ENCODE measurements at places on chromosomes 4 and X. TPM values are rescaled to one million over a fixed set of nuclear protein-coding genes. Genes with fewer than 3 reads are reported as not detected.

Gene NPFFR2
- not detected for total RNA-seq

Gene TIGD4
- total RNA-seq: 0.42 TPM

Gene TKTL2
- total RNA-seq: not detected

Gene H2BW2
- not detected for total RNA-seq

Gene ZAR1
- total RNA-seq: not detected

Gene TBC1D14
- total RNA-seq: 38.4 TPM

Gene FHDC1
- total RNA-seq: 0.08 TPM

DNA sequence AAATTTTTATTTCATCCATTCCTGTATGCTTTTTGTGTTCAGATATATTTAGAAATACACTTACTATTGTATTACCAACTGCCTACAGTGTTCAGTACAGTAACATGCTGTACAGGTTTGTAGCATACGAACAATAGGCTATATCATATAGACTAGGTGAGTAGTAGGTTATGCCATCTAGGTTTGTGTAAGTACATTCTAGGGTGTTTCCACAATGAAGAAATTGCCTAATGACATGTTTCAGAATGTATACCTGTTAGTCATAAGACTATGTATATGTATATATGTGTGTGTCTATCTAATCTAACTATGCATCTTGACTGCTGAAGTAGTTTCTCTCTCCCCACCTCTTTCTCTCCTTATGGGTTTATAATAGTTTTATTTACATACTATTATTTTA, 51.5 kb upstream of the BTC start:
- no peak overlapping the region for H3K27ac ChIP-seq
- no peak for DNase-seq
- no peaks in the 10 kb centered on the region for H3K4me1 ChIP-seq
- H3K4me3 ChIP-seq: no peak overlapping the region

- H3K4me3 ChIP-seq: no peak overlapping the region
Observed at GRCh38 chr4:94334962-94335361, 7.7 kb downstream of the HPGDS start.

DNA sequence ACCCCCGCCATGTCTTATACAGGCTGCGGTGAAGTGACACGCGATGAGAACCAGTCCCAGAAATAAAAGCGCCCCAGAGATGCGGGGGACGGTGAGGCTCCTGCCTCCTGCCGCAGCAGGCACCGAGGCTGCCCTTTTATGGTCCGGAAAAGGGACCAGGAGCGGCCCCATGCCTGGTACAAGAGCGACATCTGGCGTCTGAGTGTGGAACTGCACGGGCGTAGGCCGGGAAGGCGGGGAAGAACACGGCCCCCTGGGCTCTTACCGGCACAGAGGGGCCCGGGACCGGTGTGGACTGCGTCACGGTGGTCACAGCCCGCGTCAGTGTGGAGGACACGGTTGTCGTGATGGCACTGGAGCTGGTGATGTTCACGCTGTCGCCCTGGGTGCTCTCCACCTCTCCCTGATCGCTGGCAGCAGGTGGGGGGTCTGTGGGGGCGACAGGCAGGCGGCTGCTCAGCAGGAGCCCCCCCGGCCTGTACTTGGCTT, 8.9 kb upstream of the RENBP start:
- H3K4me3 ChIP-seq: no peak overlapping the region
- peak; percentile 78 for DNase-seq
- no peak overlapping the region for H3K27ac ChIP-seq
- H3K36me3 ChIP-seq: peaks cover 17% of the 10 kb centered on the region
- no peaks in the 10 kb centered on the region for H3K27me3 ChIP-seq

DNA sequence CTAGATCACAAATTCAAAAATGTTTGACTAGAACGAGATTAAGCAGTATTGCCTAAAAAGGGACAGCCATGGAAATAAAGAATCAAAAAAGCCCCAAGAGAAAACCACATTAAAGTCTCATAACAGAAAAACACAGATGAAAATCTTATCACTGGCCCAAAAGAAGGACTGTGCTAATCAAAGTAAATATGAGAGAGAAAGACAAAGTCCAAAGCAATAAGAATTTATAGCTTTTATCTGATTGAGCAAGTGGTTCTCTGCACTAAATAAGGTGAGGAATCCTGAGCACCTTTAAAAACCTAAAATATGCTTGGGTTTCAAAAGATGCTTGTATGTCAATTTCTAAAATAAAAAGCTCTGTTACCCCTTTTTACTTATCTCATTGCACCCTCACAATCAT, 409.3 kb downstream of the GASK1B start:
- H3K36me3 ChIP-seq: no peaks in the 10 kb centered on the region
- DNase-seq: no peak
- no peak overlapping the region for H3K4me3 ChIP-seq
- H3K27ac ChIP-seq: no peak overlapping the region

DNA sequence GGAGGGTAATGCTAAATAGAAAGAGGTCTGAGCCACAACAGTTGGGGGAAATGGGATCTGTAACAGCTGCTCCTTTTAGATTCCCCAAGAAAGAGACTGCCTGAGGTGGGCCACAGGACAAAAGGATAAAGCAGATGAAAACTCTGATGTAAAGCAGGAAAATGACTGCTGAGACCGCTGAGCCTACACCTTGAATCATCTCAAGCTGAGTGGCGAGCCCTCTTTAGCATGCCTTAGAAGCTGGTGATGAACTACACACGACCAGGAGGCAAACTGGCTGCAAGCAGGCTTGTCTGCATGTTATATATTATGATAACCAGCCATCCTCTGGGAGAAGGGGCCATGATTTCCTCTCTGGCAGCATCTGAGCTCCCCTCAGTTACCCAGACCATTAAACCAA, 88.4 kb downstream of the TTC29 start:
- no peaks in the 10 kb centered on the region for H3K36me3 ChIP-seq
- H3K4me1 ChIP-seq: no peaks in the 10 kb centered on the region
- no peak overlapping the region for H3K27ac ChIP-seq
- DNase-seq: no peak
- H3K27me3 ChIP-seq: peaks cover 12% of the 10 kb centered on the region
- H3K4me3 ChIP-seq: no peak overlapping the region

GRCh38 chr4:185463541-185463940, 8.0 kb downstream of the CCDC110 start:
- H3K27ac ChIP-seq: no peak overlapping the region
- H3K36me3 ChIP-seq: peaks cover 5% of the 10 kb centered on the region

GRCh38 chrX:41047878-41048534, 37.2 kb upstream of the USP9X start:
- no peaks in the 10 kb centered on the region for H3K4me1 ChIP-seq
- H3K36me3 ChIP-seq: no peaks in the 10 kb centered on the region
- no peaks in the 10 kb centered on the region for H3K27me3 ChIP-seq
- DNase-seq: no peak
- no peak overlapping the region for H3K27ac ChIP-seq

DNA sequence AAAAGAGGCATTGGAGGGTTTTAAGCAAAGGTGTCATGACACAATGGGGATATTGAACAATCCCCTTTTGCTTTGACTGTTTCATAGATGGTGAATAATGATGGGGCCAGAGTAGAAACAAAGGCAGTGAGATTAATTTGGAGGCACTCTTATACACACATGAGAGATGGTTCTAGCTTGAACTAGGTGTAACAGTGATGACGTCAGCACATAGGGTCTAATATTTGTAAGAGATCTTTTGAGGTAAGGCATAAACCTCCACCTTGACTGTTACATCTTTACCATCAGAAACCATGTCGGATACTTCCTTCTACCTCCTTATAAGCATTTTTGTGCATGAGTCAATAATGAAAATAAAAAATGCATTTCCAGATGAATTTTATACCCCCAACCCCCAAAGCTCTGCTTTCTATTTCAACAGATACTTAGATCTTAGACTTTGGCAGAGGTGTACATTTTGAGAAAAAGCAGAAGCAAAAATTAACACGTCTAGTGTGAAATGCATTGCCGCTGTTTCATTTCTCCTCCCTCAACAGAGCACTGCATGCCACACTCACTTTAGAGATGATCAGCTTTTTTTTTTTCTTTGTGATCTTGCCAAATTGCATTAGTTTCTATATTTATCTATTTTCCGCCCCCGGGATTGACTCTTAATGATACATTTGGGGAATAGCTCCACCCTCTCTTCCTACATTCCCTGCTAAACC, 87.2 kb downstream of the HS3ST1 start:
- no peak overlapping the region for H3K27ac ChIP-seq
- H3K4me3 ChIP-seq: no peak overlapping the region

DNA sequence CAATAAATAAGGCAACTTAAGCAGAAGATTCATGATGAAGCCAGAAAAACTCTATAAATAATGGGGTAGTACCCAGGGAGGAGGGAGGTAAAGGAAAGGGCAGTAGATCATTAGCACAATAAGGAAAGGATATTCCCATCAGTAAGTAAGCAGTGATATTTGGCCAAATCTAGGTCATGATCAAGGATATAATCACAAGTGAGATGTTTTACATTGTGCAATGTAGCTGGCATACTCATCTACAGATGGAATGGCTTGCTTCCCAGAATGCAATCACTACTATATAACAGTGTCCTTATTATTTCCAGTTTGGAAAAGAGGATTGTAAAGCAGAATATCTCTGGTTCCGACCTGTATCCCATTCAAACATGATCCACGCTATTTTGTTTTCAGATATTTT, 483.4 kb downstream of the RPA4 start:
- DNase-seq: no peak
- no peaks in the 10 kb centered on the region for H3K4me1 ChIP-seq
- H3K36me3 ChIP-seq: peaks cover 4% of the 10 kb centered on the region
- H3K4me3 ChIP-seq: no peak overlapping the region
- no peaks in the 10 kb centered on the region for H3K27me3 ChIP-seq

DNA sequence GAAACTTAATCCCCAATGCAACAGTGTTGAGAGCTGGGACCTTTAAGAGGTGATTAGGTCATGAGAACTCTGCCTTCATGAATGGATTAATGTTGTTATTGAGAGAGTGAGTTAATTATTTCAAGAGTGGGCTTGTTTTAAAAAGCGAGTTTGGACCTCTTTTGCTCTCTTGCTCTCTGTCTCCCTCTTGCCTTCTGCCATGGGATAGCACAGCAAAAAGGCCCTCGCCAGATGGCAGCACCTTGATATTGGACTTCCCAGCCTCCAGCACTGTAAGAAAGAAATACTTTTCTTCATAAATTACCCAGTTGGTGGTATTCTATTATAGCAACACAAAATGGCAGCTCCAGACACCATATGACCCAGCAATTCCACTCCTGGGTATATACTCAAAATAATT, 7.0 kb upstream of the ATP6AP2 start:
- peak; percentile 14 for DNase-seq
- peaks cover 15% of the 10 kb centered on the region for H3K4me1 ChIP-seq
- no peaks in the 10 kb centered on the region for H3K36me3 ChIP-seq

DNA sequence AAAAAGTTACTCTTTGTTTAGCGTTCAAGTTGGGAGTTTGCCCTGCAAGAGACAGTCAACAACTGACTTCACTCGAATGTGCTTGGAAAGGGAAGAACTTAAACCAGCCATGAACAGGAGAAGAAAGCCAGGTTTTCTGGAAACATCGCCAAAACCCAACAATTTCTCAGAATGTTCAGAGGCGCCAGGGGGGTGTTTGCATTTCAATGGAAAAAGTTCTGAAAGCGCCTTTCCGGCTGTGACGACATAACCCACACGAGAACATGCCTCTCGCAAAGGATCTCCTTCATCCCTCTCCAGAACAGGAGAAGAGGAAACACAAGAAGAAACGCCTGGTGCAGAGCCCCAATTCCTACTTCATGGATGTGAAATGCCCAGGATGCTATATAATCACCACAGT, 78.1 kb upstream of the ADGRA3 start:
- no peaks in the 10 kb centered on the region for H3K27me3 ChIP-seq
- H3K27ac ChIP-seq: no peak overlapping the region
- H3K36me3 ChIP-seq: no peaks in the 10 kb centered on the region
- DNase-seq: no peak

GRCh38 chr4:154838155-154838554, 57.1 kb downstream of the RBM46 start:
- no peak overlapping the region for H3K4me3 ChIP-seq
- H3K27me3 ChIP-seq: peaks cover 5% of the 10 kb centered on the region
- no peaks in the 10 kb centered on the region for H3K36me3 ChIP-seq
- DNase-seq: no peak

DNA sequence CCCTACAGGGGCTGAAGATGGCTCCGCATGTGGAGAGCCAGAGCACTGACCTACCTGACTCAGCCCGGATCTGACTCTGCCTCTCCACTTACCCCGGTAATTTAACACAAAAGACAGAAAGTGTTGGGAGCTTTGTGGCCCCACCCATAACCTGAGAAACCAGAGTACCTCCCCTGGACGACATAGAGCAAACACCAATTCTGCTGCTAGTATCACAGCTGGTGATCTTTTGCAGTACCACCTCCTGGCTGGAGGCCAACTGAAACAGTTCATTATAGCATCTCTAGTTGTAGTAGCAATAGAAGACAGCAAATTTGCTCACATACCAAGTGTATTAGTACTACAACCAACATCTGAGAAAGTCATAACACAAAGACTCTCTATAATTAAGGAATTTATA, 443.9 kb downstream of the KLHL4 start:
- no peak overlapping the region for H3K4me3 ChIP-seq
- DNase-seq: no peak
- H3K4me1 ChIP-seq: no peaks in the 10 kb centered on the region
- no peaks in the 10 kb centered on the region for H3K27me3 ChIP-seq

DNA sequence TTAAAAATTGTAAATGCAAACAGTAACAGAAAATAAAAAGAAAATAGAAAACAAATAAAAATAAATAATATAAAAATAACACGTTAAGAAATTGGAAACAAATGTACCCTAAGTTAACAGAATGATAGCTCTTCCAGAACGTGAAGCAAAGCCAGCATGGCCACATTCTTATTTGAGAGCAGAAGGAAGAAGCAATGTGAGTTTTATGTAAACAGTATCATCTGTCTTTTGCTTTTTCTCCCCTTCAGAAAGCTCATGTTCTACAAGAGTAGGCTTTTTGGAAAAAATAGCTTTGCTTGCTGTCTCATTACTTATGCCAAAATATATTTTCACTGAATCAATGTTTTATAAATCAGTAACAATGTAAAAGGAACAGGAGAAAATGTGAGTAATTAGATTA, 18.7 kb downstream of the NPY2R start:
- no peak overlapping the region for H3K27ac ChIP-seq
- no peaks in the 10 kb centered on the region for H3K4me1 ChIP-seq
- no peak for DNase-seq
- no peaks in the 10 kb centered on the region for H3K27me3 ChIP-seq

- H3K27ac ChIP-seq: no peak overlapping the region
- no peaks in the 10 kb centered on the region for H3K4me1 ChIP-seq
- no peaks in the 10 kb centered on the region for H3K27me3 ChIP-seq
- no peak for DNase-seq
- H3K4me3 ChIP-seq: no peak overlapping the region
Observed at GRCh38 chr4:70269674-70270073, 27.3 kb downstream of the CSN3 start.

Measured in activated naive CD8-positive, alpha-beta T cell treated with anti-CD3 and anti-CD28 coated beads for 36 hours (primary cell).